ENCODE measurements at places on chromosomes 3 and 15.

DNA sequence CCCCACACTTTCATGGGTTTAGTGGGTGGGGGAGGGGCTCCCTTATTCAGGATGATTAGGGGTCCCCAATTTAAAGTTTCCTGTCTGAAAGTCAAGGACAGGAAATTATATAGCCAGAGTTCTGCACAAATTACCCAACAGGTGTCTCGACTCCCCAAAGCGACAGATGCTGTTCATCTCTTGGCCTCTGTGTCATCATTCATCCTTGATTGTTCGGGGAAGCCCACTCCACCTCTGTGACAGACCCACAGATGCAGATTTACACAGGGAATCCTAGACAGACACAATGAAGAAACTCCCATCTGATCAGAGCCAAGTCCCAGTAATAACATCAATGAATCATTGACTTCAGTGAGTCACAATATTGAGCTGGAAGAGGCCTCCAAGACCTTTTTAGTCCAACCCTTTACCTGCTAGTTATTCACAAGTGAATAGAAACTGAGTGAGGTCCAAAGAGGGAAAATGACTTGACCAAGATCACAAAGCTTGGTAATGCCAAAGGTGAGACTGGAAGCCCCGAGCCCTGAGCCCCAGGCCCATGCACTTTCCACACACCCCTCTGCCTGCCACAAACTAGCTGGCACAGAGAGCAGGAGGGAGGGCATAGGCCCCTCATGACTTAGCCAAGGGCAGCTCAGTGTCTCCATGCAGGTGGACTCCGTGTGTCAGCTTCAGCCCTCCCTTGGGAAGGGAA lies 7.9 kb upstream of the SRP14 start:
- no peak for DNase-seq

- DNase-seq = no peak
These were observed 121.0 kb upstream of the PRR20G start for GRCh38 chr3:127408684-127409420.

DNA sequence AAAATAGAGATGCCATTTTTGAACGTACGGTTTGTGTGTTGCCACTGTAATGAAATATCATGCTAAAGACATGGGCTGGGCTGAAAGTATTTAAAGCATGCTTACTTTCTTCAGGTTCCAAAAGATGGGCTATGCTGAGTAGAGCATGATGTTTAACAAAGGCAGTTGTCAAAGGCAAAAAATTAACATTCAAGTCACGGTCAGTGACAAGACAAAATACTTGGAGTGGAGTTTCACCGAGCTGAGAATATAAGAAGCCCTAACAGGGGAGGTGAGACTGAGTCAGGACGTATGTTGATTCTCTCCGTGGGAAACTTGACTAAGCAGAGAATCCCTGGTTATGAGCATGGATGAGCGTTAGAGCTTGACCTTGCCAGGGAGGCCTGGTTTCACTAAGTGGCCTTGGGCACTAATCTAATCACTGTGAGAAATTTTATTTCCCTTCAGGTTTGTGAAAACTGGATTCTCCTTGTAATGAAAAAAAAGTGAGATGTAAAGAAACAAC lies 218.2 kb upstream of the ADAMTS9 start:
- DNase-seq = no peak

DNA sequence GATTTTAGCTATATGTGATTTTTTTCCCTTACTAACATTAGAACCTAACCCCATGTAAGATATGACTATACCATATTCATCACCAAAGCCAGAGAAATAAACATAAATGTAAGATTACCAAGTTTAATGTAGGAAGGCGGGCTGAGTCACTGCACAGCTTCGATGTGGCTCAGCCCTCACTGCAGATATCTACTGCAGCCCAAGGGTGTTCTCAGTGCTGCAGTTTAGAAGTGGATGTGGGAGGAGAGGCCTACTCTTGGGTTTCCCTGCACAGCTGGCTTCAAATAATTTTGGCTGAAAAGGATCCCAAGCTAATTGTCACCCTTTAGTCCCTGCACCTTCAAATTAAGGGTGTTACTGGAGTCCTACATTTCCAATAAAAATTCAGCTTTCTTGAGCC lies 9.3 kb downstream of the ARPP19 start:
- DNase-seq = no peak

DNA sequence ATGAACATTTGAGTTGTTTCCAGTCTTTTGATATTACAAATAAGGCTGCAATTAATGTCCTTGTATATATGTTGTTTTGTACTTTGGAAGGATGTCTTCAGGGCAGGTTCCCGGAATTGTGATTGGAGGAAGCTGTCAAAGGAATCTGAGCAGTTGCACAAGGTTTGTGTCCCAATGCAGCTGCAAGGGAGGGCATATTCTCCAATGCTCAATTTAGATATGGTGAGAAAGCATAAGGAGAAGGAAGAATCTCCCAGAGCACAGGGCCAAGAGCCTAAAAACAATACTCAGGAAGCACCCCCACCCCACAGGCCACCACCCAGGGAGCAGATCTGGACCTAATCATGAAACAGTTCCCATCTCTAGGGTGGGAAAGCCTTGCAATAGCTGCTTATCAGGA lies 228.0 kb upstream of the LRRFIP2 start:
- DNase-seq = no peak

All from spinal cord (tissue), 10 donors.